ENCODE measurements at places on chromosomes 1 and 21.
A peak's percentile ranks its signal among the peaks of the same experiment; 100 is the strongest.

- DNase-seq = no peak
Measured at GRCh38 chr1:55287723-55288122, 72.6 kb upstream of the USP24 start.

DNA sequence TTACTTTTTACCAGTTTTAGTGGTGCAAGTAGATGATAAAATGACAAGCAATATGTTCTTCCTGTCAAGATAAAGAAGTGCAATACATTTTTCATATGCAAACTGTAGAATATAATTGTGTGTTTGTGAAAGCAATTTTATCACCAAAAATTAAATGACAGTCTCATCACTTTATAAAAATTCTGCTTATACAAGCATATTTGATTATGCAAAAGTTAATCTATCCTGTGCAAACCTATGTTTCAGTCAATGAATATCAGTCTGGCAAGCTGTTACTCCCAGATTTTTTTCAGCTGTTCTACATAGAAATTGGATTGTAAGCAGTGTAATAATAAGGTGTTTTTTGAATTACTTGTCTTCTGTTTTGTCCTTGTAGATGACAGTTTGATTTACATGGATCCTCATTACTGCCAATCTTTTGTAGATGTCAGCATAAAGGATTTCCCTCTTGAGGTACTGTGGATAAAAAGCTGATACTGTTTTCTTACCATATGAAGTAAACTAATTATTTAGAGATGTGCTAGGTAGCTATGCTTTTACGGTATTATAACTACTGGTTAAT lies 50.5 kb downstream of the ATG4C start:
- no peak for DNase-seq

DNA sequence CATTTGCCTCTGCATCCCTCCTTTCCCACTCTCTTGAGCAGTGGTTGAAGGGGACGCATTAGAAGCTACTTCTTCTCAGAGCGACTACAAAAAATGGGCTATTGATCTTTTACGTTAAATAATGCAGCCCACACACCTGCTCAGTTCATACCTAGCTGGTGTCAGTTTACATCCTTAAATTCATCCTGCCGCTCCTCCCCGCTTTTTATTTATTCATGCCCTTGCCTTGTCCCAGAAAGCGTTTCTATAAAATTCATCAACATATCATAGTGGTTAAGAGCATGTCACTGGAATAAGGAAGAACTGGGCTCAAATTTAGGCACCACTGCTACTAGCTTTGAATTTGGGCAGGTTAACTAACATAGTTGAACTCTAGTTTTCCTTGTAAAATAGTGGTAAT lies 66.0 kb upstream of the TINAGL1 start:
- DNase-seq = no peak

DNA sequence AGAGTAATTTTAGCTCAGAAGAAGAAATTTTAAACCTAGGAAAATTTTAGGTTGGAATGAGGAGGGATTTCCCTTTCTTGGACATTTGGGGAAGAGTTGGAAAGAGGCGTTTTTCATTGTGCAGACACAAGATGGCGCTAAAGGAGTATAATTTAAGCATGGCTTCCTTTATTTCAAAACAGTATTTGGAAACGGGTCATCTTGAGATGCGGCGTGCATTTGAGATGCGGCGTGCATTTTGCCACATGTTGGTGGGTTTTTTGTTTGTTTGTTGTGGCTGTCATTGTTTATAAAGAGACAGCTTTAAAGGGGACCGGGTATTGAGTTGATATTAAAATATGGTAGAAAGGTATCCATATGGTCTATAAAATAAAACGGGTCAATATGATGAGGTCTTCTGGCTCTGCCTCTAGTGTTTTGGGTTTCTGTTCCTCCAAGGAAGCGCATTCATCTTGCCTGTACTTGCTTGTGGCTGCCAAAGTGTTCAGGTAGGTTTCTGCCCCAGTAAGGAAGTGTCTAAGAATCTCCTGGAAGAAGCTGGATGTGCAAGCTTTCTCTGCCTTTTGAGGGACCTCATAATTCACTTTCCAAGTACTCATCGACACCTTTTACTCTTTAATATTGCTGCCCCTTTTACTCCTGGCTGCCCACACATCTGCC lies 210.3 kb downstream of the SLC35F3 start:
- DNase-seq = peak; percentile 61

DNA sequence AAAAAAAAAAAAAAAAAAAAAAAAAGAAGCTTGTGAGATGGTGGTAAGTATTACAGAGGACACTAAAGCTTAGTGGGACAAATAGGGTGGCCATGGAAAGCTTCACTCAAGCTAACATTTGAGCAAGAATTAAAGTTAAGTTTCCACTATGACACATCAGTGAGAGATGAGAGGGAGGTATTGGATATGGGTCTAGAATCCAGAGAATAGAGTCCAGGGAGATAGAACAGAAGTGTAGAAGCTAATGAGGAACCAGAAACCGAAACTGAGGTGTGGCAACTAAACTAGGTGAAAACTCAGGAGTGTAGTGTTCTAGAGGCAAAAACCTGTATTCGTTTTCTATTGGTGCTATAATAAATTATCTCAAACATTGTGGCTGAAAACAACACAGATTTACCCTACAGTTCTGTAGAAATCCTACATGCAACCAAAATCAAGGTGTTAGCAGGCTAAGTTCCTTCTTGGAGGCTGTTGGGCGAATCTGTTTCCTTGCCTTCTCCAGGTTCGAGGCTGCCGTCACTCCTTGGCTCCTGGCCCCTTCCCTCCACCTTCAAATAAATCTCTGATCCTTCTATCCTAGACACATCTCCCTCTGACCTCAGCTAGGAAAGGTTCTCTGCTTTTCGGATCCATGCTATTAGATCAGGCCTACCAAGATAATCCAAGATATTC lies 36.2 kb downstream of the PTP4A2 start:
- DNase-seq = no peak

GRCh38 chr1:87106144-87106543 lies 191.7 kb downstream of the HS2ST1 start:
- no peak for DNase-seq

DNA sequence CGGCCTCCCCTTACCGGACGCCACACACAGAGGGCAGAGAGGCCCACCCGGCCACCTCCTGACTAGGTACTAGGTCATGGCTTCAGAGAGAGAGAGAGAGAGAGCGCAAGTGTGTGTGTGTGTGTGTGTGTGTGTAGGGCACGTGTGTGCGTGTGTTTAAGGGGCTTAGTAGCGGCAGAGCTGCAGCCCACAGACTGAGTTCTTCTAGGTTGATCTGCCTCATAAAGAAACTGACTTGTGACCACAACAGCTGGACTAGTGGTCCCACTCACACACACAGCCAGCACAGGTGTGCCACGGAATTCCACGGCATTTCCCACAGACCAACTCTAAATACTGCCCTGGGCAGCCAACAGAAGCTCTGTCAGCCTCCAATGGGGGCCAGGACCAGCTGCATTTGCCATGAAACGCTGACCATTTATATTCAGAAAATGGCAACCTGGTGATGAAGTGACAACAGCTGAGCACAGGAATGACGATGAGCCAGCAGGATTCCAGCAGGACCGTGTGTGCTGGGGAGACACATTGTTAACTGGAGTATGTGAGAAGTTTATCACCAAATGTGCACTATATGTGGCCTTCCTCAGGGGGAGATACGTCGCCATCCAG lies 38.8 kb upstream of the GPR153 start:
- no peak for DNase-seq

DNA sequence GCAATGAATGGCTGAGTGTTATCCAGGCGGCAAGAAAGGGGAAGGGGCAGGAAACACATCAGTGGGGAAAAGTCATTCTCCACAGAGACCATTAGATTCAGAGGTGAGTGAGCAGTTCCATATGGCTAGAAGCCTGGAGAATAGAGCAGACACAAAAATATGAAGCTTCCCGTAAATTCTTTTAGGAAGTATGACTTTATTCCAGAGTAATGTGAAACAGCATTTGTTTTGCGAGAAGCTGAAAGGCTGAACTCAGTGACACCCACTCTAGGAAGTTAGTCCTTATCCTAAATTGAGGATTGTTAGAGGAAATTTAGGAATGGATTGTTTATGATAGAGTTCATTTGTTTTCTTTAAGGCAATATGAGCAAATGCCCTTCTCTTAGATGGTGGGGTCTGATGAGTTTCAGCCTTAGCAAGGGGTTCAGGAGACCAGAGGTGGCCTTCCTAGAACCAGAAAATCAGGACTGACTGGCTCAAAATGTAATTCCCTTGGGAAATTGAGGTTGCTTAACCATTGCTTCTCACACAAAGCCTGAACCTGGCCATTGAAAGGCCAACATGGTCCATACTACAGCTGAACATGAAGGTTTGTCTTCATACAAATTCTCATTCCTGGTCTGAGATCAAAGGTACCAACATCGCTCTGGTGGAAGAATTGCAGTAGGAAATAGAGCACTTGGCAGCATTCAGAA lies 167.5 kb downstream of the TPR start:
- DNase-seq = no peak

DNA sequence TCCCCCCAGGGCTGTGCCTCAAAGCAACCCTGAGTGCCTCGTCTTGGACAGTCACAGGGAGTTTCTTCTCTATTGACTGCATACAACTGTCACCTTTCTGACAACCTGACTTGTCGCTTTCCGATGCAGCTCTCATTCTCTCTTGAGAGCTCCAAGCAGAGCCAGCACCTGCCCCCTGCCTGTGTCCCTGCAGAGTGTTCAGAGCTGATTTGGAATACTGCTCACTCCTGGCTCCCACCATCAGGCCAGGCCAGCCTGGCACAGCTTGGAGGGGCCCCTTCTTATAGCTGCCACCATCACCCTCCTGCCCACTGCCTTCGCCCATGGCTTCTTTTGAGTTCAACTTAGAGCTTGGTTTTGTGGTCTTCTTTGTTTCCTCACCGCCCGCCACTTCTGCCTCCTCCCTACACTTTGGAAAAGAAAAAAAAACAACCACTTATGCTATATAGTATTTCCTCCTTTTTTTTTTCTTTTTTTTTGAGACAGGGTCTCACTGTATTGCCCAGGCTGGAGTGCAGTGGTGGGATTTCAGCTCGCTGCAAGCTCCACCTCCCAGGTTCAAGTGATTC lies 12.3 kb downstream of the NCF2 start:
- DNase-seq = no peak

DNA sequence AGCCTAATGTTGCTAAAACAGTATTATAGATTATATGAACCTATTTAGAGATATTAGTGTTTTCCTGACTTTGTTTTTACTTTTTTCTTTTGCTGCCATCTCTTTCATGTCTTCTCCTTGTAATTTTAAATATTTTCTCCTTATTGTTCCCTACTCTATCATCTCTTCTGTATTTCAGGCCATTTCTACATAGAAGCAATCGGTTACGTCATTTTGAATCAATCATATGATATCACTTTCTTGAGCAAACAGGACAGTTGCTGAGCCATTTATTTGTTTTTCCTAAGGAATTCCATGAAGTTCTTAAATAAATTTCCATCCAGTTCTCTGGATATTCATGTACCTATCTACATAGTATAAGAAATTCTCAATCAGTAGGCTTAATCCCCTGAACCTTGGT lies 287.2 kb downstream of the NUF2 start:
- no peak for DNase-seq

DNA sequence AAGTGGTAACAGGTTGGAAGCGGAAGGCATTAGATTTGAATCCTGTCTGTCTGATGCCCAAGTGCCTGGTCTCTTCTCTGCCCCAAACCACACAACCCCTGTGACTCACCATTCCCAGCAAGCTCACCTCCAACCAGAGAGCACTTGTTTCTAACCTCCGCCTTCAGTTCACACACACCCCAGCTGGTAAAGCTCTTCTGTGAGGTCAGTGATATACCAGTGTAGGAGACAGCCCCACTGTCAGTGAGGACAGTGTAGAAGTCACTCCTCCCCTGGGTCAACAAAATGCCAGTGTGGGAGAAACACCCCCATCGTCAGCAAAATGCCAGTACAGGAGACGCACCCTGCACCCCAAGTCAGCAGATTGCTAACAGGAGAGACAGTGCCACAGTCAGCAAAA lies 2.6 kb downstream of the RIMS3 start:
- peak; percentile 47 for DNase-seq

DNA sequence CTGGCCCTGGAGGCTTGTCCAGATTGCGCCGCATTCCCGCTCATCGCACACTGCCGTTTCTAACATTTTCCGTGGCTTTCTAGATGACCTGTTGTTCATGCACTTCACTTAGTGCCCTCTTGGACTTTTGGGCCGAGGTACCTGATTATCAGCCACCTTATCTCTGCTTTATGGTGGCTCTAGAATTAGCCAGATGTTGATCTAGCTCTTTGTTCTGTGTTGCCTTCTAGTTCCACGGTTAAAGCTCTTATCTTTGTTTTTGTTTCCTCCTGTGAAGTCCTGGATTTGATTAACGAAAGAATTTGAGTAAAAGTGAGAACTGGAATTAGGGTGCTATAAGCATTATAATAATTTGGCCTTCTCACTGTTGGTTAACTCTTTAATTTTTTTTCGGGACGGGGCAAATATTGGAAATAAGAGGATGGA lies 945 bp downstream of the RNPEP start:
- DNase-seq = no peak

DNA sequence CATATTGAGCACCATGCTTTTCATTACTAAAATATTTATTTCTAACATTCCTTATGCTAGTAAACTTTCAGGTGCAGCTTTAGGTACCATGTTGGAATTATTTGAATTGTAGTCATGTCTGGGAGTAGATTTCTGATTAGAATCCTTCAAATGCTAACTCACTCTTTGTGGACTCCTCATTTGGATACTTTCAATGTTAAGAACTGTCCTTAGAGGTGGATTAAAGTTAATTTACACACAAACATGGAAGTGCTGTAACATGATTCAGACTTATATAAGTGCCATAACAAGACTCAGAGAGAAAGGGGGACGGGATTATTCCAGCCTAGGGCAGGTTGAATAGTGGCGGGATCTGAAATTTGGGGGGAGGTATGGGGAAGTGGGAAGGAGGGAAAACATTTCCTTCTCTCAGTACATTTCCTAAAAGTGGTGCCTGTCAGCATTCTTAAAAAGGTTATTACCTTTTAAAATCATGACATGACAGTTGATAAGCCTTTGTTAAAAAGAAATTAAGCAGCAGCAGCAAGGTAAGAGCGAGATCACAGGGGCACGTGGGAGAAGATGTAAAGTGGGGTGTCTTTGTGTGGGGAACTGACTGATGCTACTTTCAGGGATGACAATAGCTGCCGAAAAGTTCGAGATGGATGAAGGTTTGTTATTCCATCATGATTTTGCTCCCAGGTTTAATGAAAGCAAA lies 44.4 kb downstream of the HHAT start:
- DNase-seq = no peak

GRCh38 chr1:180163041-180163440 lies 8.4 kb downstream of the QSOX1 start:
- DNase-seq = no peak

DNA sequence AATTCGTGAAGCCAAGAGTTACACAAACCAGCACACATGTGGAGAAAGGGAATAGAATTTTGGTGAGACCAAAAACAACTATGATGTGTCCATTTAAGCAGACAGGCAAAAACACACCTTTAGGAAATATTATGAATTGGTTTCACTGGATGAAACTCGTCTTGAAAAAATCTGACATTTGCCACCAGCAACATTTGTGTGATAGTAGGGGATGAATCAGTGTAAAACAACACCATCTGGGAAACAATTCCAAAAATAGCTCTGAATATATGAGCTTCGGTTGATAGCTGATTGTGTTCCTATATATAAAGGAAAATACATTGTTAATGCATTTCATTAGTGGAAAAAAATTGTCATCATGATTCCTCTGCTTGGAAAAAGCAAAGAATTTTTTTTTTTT lies 327.8 kb downstream of the PAPPA2 start:
- DNase-seq = no peak
